Spinal cord (tissue), 10 donors: ENCODE measurements at places on chromosomes 4 and X.

GRCh38 chr4:168735735-168736134 lies 238.9 kb downstream of the PALLD start:
- DNase-seq: no peak

DNA sequence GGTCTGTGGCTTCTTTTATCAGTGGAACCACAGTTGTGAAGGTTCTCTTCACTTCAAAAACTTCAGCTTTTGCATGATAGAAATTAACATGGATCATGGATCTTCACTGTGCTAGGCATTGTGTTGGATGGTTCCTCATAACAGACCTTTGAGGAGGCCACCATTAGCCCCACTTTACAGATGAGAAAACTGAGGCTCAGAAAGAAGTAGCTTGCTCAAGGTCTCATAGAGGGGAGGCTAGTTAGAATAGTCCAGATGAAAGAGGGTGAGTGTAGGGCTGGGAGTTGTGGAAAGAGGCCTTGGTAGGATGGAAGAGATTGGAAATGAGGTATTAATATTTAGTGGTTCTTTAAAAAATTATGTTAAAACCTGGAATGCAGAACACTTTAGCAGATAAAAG lies 2.6 kb downstream of the TSR2 start:
- no peak for DNase-seq

GRCh38 chr4:118939169-118939783 lies 50.6 kb downstream of the SYNPO2 start:
- no peak for DNase-seq

DNA sequence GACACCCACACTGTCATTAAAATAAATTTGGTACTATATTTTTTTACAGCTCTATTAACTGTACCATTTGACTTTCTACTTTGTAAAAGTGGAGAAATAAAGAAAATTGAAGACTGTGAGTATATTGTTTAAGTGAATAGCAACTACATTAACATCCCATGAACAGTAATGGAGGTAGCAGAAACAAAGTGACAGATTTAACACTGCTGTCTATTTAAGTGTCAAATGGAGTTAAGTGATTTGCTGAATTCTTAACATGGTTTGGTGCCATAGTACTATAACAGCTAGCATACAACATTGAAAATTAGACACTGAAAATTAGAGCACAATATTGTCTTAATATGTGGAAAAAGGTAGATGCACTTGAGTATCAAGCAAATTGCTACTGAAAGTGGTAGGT lies 76.2 kb downstream of the C4orf33 start:
- DNase-seq: no peak

DNA sequence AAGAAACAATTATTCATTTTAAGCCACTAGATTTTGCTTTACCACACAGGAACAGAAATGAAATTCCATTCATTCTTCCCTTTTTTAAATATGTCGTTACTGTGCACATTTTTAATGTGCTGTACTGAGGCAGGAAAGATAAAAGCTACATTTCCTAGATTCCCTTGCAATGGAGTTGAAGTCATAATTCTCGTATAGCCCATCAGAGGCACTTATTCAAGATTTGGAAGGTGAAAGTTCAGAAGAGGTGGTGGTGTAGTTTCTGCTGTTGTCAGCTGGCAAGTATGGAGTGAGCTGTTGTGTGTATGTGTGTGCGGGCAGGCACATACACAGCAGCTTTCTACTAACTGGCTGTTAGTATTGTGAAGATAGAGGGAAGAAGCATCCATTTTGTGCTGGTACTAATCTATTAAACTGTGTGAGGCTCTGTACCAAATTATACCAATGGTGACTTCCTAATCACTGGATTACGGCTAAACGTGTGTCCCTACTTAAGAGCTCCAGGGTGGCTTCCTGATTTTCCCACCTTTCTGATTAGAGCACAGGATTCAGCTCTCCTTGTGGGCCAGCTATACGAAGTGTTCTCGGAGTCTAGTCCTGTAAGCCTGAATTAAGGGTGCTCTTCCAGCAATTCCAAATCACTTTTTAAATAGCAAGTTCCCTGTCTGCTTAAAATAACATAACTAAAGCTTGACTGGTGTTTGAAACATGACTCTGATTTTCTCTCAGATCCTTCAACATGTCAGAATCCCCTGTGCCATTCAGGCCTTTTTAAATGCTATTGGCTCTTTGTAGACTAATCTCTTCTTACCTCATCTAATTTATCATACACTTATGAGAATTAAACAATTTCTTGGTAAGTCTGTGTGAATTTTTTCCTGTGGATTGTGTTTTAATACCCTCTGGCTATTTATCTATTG lies 43.8 kb downstream of the PDS5A start:
- DNase-seq: peak; percentile 3

- peak; percentile 4 for DNase-seq
Measured at GRCh38 chr4:101439926-101440325, 92.6 kb upstream of the PPP3CA start.

DNA sequence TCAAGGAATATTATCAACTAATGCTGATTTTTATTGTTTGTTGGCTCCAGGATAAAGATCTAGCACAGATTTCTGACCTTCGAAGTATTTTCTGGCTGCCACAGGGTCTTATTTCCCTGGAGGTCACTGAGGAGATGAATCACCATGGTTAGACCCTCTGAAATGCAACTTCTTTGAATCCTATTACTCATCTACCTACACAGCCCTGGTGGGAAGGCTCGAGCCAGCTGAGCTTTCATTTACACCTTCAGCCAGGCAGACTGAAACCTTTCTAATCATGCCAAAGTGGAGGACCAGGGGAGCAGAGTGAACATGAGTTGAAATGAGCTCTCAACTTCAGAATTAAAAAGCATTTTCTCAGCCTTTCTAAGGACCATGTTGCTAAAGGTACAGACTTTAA lies 130.5 kb downstream of the SMIM20 start:
- no peak for DNase-seq

- DNase-seq: no peak
Measured at GRCh38 chr4:168291242-168291641, 27.3 kb downstream of the DDX60 start.

DNA sequence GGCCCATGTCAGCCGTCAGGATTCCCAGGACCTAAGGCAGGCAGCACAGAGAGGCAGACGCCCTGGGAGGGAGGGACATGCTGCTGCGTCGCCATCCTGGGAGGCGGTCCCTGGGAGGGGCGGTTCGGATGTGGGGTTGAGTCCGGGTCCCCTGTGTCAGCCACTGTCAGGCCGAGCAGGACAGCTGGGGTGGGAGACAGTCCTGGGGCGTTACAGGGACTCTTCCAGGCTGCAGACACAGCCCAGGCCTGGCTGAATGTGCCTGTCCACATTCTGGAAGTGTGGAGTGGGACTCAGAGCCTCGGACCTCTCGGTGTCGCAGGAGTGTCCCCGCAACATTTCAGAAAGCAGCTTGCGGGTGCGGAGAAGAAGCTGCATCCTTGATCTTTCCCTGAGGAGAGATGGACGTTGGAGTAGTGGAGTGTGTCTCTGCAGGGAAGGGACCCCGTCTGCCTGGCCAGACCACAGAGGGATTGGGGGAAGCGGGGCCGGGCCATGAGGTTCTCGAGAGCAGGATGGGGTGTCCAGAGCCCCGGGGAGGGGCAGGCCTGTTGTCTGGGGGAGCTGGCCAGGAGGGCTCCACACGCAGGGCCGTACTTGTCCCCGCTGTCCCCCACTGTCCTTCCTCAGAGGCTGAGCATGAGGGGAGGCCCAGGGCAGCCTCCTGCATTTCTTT lies 6.1 kb downstream of the AKAP17A start:
- no peak for DNase-seq

DNA sequence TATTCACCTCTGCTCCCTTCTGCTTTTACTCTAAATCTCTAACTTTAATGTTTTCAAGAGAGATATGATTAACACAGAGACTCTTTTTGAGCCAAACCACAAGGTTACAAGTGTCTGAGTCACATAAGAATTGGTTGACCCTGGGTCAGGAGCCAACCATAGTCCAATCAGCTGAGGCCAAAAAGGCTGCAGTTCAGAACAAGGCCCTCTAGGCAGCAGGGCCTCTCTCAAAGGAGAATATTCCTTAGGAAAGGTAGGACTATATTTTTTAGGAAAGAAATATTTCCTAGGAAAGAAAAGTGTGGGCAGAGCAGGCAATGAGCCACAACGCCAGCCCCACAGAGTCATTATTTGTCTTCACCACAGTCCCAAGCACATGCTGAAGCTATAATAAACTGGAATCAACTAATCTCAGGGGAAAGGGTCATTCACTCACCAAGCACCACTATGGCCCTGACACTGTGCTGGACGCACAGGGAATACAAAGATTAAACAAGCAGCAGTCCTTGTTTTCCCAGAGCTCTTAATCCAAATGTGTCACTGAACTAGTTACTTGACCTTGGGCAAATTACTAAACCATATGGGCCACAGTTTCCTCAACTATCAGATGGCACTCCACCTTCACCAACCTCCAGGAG lies 2.2 kb downstream of the ATP8A1 start:
- no peak for DNase-seq

DNA sequence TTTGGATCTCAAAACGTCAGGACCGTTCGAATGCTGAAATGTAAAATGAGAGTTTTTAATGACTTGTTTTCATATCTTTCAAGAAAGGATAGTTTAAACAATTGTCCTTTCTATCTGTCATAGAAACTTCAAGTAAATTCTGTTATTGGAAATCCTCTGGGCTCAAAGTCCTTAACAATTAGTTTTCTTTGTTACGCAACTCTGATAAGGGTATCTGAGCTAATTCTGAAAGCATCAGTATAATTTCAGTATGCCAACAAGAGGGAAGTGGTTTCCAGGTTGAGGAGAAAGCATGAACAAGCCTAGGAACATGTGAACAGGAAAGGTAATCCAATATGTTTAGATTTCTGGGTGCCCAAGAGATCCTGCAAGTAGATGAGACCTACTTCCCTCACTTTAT lies 22.0 kb downstream of the ADH7 start:
- no peak for DNase-seq

GRCh38 chr4:85221606-85222005 lies 253.3 kb upstream of the ARHGAP24 start:
- no peak for DNase-seq

- DNase-seq: no peak
Measured at GRCh38 chrX:33087411-33087810, 123.9 kb downstream of the DMD start.

GRCh38 chrX:96027407-96027806 lies 657.2 kb upstream of the DIAPH2 start:
- no peak for DNase-seq

DNA sequence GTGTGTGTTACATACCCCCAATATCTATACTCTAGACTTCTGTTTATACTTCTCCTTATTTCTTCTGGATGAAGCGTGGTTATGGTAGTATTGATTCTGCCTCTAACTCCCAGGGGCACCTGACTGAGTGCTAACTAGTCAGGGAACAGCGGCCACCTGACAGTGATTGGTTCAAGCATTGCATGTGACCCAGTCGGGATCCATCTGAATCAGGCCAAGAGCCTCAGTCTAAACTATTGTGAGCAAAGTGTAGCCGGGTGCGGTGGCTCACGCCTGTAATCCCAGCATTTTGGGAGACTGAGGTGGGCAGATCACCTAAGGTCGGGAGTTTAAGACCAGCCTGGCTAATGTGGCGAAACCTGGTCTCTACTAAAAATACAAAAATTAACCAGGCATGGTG lies 10.0 kb downstream of the CCDC110 start:
- DNase-seq: no peak

- no peak for DNase-seq
Measured at GRCh38 chr4:153452658-153453378, 13.3 kb upstream of the TMEM131L start.

GRCh38 chr4:173318648-173319211 lies 15.4 kb downstream of the HMGB2 start:
- DNase-seq: no peak

DNA sequence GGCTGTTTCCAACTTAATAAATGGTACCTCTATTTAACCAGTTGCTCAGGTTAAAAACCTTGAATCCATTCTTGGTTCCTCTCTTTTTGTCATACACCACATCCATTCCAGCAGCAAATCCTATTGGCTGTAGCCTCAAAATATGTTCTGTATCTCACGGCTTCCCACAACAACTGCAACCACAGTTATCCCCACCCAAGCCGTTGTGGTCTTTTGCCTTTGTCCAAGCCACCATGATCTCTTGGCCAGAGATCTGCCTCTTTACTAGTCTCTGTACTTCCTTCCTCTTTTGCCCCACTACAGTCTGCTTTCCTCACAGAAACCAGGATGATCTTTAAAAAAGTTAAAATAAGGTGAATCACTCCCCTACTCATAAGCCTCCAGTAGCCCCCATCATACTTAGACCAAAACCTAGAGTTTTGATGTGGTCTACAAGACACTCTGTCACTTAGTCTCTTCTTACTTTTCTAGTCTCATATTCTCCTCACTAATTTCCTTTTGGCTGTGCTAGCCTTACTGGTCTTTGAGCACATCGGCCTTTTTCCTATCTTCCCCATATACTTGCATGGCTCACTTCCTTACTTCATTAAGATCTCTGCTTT lies 10.3 kb downstream of the MAOA start:
- DNase-seq: no peak

GRCh38 chr4:145565328-145565727 lies 53.9 kb upstream of the MMAA start:
- no peak for DNase-seq

- DNase-seq: no peak
Measured at GRCh38 chr4:121791481-121791880, 9.6 kb upstream of the EXOSC9 start.

- DNase-seq: no peak
Measured at GRCh38 chr4:5471691-5472090, 236.7 kb downstream of the EVC2 start.

GRCh38 chr4:40292313-40292759 lies 42.8 kb upstream of the CHRNA9 start:
- no peak for DNase-seq

DNA sequence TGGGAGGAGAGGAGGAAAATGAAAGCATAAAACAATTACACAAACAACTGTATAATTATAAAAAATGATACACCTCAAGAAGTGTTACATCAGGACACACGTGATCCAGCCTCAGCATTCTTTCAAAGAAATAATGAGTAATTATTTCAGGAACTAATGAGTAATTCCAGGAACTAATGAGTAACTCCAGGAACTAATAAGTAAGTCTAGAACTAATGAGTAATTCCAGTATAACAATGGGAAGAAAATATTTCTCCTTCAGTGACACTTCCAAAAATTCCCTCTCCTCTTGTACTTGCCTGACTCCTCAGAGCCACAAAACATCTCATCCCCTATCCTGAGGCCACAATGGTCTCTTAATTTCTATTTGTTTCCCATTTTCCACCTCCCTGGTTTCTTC lies 63.5 kb upstream of the COL25A1 start:
- DNase-seq: no peak

DNA sequence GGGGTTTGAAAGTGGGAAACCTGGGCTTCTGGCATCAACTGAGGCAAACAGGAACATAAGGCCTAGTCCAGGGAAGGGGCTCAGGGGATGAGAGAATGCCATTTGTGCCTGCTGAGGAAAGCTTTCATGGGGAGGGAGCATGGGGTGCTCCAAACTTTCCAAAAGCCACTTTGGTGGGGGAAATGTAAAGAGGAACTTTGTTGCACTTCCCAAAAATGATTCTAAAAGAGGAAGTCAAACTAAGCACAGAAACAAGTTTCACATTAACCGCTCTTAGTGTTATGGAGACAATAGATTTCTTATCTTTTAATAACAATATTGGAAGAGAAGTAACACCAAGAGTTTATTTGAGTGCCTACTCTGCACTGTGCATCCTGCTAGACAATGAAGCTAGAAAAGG lies 32.3 kb downstream of the GAB3 start:
- no peak for DNase-seq
